ENCODE measurements at places on chromosomes 11 and 22. TPM values are rescaled to one million over a fixed set of nuclear protein-coding genes. Genes with fewer than 3 reads are reported as not detected.

The SMTN gene
- total RNA-seq = 8.9 TPM

The ARFIP2 gene
- 23.4 TPM for total RNA-seq

The C11orf65 gene
- 0.49 TPM for total RNA-seq

The SAA4 gene
- total RNA-seq = not detected

The CEND1 gene
- 8.6 TPM for total RNA-seq

The GPHA2 gene
- total RNA-seq = not detected
